ENCODE measurements at places on chromosomes 12 and 14. TPM values are rescaled to one million over a fixed set of nuclear protein-coding genes. Genes with fewer than 3 reads are reported as not detected.

Gene OTUB2
- total RNA-seq = 1.8 TPM

Gene PLEKHG7
- not detected for total RNA-seq

Gene CDKL1
- 1.8 TPM for total RNA-seq

Gene CD4
- 52.8 TPM for total RNA-seq

Gene KLRG1
- total RNA-seq = 5.2 TPM

Gene LGR5
- 0.39 TPM for total RNA-seq

Gene MYRFL
- total RNA-seq = 0.12 TPM

Gene LAG3
- total RNA-seq = 0.78 TPM

DNA sequence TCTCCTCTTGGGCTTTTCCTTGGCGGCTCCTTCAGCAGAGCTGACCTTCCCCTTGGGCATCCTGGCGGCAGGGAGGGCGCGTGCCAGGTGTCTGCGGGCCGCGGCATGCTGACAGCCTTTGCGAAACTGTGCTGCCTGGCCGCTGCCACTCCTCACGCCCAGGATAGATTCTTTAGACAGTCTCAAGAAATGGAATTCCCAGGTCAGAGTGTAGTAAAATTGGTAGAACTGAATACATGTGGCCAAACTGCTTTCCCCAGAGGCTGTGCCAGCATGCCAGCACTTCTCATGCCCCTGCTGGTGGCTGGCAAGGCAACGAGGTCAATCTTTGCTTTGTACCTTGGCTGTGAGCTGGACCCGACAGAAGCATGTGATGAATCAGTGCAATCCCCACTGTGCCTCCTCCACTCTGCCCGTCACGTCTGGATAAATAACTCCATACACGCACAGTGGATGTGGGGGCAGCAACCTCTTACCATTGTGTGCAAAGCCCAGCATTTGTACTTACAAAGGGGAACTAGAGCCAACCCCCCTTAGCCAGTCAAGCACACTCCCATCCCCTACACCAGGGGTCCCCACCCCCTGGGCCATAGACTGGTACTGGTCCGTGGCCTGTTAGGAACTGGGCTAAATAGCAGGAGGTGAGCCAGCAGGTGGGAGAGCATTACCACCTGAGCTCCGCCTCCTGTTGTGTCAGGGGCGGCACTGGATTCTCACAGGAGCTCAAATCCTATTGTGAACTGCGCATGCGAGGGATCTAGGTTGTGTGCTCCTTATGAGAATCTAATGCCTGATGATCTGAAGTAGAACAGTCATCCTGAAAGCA is 90.9 kb downstream of the ACTN1 start:
- no peaks in the 10 kb centered on the region for H3K27me3 ChIP-seq
- DNase-seq = peak; percentile 16
- H3K4me3 ChIP-seq = no peak overlapping the region
- peaks cover 86% of the 10 kb centered on the region for H3K36me3 ChIP-seq
- H3K27ac ChIP-seq = no peak overlapping the region
- no peaks in the 10 kb centered on the region for H3K4me1 ChIP-seq

GRCh38 chr12:544941-545635 is 85.3 kb downstream of the B4GALNT3 start:
- H3K36me3 ChIP-seq = no peaks in the 10 kb centered on the region
- no peaks in the 10 kb centered on the region for H3K4me1 ChIP-seq
- no peak for DNase-seq
- H3K27me3 ChIP-seq = no peaks in the 10 kb centered on the region

DNA sequence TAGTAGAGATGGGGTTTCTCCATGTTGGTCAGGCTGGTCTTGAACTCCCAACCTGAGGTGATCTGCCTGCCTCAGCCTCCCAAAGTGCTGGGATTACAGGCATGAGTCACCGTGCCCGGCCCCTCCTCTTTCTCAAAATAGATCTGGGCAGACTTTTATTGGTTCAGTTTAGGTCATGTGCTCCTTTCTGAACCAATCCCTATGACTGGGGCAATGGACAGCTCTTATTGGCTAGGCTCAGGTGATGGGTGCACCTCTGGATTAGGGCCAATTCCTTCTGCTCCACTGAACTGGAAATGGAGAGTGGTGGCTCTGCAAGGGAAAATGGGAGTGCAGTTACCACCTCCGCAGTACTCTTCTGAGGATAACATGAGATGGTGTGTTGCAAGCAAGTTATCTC is 6.2 kb upstream of the ATP6V0A2 start:
- DNase-seq = no peak
- H3K27ac ChIP-seq = no peak overlapping the region
- no peaks in the 10 kb centered on the region for H3K4me1 ChIP-seq

GRCh38 chr12:52380271-52380694 is 5.2 kb downstream of the KRT84 start:
- no peaks in the 10 kb centered on the region for H3K36me3 ChIP-seq
- no peak overlapping the region for H3K4me3 ChIP-seq
- H3K27ac ChIP-seq = no peak overlapping the region
- DNase-seq = peak; percentile 28
- H3K27me3 ChIP-seq = no peaks in the 10 kb centered on the region

DNA sequence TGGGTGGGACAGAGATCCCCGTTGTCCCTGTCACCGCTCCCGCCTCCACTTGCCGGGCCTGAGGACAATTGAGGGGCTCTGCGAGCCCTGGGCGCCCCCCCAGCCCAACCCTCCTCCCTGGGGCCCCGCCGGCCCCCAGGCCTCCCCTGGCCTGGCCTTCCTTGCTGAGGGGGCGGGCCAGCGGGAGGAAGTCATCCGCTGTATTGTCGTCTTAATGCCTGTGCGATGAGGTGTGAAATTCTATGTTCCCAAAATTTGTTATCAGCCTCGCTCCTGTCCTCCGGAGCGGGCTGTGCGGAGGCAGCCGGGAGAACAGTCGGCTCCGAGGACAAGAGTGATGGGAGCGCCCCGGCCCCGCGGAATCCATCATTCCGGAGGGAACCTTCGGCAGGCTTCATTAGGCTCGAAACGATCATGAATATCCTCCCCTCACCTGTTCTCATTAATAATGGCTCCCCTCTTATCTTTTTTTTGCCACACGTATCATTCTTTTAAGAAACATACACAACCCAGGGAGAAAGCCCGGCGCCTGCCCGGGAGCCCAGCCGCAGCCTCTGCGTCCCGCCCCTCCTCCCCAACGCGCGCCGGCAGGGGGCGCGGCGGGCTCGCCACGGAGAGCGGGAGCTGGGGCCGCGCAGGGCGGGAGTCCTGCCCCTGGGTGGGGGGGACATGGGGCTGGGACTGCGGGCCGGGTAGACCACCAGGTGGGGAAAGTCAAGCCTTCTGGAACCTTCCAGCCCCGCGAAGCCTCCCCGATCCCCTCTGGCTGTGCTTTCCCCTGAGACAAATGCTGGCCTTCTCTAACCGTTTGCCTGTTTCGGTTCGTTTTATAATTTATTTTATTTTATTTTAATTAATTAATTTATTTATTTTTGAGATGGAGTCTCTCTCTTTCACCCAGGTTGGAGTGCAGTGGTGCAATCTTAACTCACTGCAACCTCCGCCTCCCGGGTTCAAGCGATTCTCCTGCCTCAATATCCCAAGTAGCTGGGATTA is 17.1 kb upstream of the DLK1 start:
- DNase-seq = peak; percentile 73
- peak overlapping the region; percentile 95 for H3K27ac ChIP-seq
- H3K4me3 ChIP-seq = no peak overlapping the region
- no peaks in the 10 kb centered on the region for H3K27me3 ChIP-seq
- H3K36me3 ChIP-seq = no peaks in the 10 kb centered on the region

DNA sequence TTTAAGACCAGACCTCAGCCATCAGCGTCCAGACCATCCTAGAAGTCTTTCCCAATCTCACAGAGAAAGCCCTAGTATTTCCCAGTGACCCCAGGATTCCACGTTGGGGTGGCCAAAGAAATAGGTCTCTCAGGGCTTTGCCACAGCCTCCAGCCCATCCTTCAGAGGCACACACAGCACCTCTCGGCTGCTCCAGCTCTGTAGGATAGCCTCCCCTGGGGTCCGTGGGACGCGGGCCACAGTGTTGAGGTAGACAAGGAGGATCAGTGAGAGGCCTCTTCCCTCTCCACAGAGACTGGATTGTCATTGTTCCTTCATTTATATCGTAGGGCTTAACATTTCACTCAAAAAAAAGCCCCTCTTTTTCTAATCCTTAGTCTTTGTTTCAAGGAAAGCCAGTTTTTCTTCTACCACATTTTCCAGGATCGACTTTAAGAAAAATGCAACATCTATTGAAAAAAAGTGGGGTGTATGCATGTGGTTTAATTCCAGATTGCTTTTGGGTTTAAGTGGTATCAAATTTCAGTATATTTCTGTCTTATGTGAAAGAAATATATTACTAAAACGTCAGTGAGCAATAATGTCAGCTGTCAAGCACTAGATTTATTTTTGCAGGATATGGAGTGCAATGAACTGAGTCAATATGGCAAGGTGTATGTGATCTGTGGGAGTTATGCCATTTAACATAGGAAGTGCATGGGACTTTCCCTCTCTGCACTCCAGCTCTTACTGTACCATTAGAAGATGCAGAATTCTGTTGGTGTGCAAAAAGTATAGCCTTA is 187.5 kb downstream of the MSRB3 start:
- DNase-seq = no peak
- H3K4me3 ChIP-seq = no peak overlapping the region
- no peaks in the 10 kb centered on the region for H3K36me3 ChIP-seq

- no peaks in the 10 kb centered on the region for H3K4me1 ChIP-seq
- H3K36me3 ChIP-seq = no peaks in the 10 kb centered on the region
- H3K4me3 ChIP-seq = no peak overlapping the region
- no peak overlapping the region for H3K27ac ChIP-seq
These were observed 11.2 kb downstream of the KRT71 start for GRCh38 chr12:52541709-52542108.

DNA sequence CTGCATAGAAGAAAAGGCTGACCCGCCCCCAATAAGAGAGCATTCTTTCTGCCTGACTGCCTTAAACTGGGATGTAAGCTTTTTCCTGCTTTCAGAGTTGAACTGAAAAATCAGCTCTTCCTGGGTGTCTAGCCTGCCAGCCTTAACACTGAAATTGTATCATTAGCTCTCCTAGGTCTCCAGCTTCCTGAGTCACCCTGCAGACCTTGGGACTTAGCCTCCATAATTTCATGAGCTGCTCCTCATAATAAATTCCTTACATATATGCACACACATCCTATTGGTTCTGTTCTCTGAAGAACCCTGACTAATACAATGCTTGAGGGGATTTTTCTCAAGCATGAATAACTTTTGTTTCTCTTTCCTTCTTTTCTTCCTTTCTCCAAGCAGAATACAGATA is 76.4 kb upstream of the FAR2 start:
- H3K27me3 ChIP-seq = no peaks in the 10 kb centered on the region
- no peak overlapping the region for H3K27ac ChIP-seq
- no peak for DNase-seq
- no peaks in the 10 kb centered on the region for H3K4me1 ChIP-seq
- H3K4me3 ChIP-seq = no peak overlapping the region

GRCh38 chr14:102927878-102928411 is 5.5 kb downstream of the AMN start:
- H3K36me3 ChIP-seq = no peaks in the 10 kb centered on the region
- no peak for DNase-seq
- no peak overlapping the region for H3K4me3 ChIP-seq
- peaks cover 25% of the 10 kb centered on the region for H3K27me3 ChIP-seq
- no peak overlapping the region for H3K27ac ChIP-seq
- H3K4me1 ChIP-seq = peaks cover 35% of the 10 kb centered on the region

DNA sequence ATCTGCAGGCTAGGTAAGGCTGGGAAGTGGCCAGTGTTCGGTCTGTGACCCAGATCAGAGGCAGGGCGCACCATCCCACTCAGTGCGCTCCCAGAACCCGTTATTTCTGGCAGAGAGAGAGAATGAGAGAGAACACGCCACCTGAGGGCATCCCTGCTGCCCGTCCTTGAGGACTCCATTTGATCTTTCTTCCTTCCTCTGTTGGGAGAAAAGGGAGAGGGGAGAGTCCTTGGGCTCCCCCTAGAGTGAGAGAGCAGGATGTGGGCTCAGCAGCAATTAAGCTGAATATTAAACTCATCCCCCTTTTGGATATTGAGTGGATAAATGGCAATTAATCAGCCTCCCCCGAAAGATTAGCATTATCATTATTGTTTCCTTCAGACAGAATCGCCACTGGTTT is 70.6 kb downstream of the IFT43 start:
- no peaks in the 10 kb centered on the region for H3K36me3 ChIP-seq
- no peak for DNase-seq
- no peak overlapping the region for H3K4me3 ChIP-seq
- no peaks in the 10 kb centered on the region for H3K4me1 ChIP-seq
- H3K27me3 ChIP-seq = no peaks in the 10 kb centered on the region

DNA sequence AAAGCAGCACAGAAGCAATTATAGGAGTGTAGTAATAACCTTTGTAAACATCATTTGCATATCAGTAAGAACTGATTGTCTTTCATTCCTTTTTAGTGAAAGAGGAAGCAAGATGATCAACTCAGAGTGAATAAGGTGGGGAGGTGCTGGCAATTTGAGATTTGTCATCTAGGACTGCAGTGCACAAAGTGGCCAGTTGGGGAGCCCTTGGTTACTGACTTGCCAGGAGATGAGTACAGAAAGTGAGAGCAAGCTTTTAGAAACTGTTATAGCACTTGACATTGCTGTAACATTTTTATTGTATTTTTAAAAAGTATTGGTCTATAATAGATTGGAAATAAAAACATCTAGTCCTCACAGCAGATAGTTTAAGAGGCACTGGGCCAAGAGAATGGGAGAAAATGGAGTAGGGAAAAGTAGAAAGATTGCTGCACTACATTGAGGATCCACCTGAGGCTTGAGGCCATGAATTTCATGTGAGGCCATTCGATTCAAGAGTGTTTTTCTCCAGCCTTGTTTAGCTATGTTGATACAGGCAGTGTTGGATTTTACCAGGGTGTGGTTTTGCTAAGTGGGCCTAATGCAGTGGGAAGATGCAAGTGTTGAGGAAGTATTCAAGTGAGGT is 98.2 kb downstream of the SNAPC1 start:
- no peaks in the 10 kb centered on the region for H3K27me3 ChIP-seq
- H3K4me1 ChIP-seq = no peaks in the 10 kb centered on the region
- no peak overlapping the region for H3K4me3 ChIP-seq
- peak; percentile 63 for DNase-seq
- no peak overlapping the region for H3K27ac ChIP-seq

DNA sequence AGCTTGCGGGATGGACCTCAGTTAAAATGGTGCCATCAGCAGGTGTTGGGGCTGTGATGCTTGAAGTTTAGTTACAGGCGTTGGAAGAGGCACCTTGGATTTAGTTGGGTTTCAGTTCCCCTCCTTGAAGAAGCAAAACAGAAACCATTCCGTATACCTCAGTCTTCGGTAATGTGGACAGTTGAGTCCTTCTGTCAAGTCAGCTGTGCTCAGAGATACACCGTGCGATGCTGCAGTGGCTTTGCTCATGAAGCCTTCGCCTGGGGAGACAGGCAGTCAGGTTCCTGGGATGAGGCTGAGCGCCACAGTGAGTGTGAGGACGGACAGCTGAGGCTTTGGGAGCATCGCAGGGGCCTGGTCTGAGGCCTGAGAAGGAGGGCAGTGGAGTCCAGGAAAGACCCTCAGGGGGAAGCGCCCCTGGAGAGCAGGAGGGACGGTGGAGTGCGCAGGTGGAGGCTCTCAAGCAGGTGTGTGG is 7.4 kb downstream of the RAN start:
- peaks cover 27% of the 10 kb centered on the region for H3K36me3 ChIP-seq
- no peak overlapping the region for H3K4me3 ChIP-seq
- H3K27me3 ChIP-seq = no peaks in the 10 kb centered on the region
- no peak overlapping the region for H3K27ac ChIP-seq

Data from adrenal gland (tissue), 19 donors.